ENCODE measurements at places on chromosomes 3 and 15.

DNA sequence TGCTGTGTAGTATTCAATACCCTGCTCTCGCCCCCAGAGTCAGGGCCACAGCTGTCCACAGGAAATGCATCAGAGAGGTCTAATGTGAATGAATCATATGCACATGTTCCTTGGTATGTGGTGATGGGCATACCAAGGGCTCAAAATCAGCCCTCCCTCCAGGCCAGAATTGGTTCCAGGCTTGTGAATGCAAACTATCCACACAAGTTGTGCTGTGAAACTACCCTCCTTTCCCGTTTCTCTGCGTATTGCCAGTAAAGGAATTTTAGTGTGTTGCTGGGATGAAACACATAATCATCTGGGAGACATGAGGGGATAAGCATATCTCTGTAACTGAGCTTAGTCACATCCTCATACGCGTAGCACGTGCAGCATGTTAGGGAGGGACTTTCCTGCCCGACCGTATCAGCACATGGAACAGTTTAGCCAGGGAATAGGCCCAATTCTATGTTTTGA, 9.2 kb upstream of the MME start:
- DNase-seq: peak; percentile 99

DNA sequence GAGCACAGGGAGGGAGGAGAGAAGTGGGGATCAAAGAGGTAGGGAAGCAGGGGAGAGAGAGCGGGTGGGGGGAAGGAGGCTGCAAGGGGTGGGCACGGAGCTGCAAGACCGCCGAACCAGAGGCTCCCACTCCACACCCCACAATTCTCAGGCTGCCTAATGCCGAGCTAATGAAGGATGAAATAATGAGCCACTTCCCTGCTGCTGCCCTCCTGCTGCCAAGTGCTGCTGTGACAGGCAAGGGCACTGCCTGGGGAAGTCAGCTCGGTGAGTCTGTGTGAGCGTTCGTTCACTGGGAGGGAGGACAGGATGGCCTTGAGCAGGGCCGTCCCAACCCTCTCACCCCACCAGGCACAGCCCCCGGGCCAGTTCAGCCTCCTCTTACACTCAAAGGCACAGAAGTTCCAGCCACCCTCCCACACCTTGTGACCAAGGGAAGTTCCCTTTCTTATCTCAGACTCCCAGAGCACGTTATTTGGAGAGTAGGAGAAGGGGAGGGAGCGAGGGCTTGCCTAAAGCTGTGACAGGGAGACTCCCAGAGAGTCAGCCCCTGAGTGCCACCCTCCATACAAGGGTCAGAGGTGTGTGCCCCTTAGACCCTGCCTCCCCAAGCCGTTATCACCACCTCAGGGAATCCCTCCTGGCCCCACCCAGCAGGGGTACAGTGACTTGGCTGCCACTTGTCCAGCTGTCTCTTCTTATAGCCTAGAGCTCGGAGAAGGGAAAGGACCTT, 12.4 kb downstream of the GLYCTK start:
- peak; percentile 29 for DNase-seq

DNA sequence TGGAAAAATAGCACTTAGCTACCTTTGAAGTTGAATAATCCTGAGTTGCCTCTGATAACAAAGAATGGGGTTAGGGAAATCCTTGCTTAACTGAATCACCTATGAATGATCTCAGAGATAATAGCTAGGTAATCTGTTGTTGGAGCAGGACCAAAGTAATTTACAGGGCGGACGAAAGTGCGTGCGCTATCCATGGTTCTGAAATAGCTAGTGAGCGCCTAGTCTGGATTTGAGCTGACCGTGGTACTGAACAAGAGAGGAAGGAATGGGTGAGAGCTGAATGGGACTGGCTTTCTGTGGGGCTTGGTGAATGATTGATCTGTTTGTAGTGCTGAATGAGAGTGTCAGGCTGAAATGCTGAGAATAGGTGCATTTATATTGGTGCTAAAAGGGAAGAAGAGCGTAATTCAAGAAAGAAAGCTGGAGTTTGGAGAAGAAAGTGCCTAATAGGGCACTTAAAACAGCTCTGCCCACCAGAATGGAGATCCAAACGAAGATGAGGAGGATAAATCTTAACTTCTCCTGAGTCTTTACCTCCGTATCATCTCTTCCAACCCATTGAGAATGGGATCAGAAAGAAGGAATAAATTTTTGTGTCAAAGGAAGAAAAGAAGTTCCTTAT, 10.1 kb downstream of the SCN10A start:
- peak; percentile 67 for DNase-seq

GRCh38 chr15:88985547-88986393, 72.6 kb upstream of the MFGE8 start:
- no peak for DNase-seq

- no peak for DNase-seq
Measured at GRCh38 chr15:98755781-98756180, 107.4 kb downstream of the IGF1R start.

DNA sequence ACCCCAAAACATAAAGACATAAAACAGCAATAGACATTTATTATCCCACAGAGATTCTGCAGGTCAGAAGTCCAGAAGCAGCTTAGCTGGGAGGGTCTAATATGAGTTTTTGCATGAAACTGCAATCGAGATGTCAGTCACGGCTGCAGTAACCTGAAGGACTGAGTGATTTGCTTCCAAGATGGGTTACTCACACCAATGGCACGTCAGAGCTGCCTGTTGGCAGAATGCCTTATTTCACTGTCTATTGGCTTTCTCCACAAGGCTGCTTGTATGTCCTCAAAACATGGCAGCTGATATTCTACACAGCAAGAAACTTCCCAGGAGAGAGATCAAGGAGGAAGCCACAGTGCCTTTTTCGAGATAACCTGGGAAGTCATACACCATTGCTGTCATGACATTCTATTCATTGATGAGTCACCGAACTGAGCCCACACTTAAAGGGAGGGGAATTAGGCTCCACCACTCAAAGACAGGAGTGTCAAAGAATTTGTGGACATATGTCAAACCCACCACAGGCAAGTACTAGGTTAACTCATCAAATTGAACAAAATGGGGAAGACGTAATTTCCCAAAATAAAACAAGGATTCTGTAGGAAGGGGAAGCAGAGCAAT, 122.2 kb downstream of the SYNPR start:
- DNase-seq: peak; percentile 42

DNA sequence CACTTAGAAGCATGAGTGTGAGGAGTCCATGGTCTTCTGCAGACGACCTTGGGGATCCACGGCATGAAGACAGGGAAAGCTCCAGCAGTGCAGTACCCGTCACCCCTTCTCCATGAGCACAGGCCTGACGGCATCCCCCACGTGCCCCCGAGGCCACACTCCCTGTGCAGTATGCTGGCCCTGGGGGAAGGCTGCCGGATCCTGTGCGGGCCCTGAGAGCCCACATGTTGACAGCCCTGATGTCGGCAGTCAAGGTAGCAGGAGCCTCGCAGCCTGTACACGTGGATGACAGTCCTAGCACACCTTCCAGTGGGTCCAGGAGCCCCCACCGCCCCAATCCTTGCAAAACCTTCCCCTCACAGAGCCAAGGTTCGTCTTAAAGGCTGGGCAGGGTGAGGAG, 195.3 kb downstream of the ATP10A start:
- DNase-seq: no peak

DNA sequence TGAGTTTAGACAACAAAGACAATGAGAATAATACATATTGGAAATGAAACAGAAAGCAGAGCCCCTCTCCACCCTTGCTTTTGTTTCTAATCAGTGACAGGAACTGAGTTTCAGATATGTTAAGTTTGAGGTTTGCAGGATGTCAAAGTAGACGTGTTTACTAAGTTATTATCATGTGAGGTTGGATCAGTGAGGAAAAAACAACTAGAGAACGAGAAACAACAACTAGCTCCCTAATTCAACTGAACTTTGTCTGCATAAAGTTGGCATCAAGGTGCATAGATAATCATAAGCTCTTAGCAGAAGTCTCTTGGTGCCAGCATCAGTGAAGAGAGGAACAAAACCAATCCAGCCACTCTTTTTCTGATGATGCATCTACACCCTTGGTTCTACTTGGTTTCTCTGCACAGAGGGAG, 491.1 kb upstream of the NR2F2 start:
- peak; percentile 28 for DNase-seq

GRCh38 chr15:69951256-69951897, 146.3 kb downstream of the TLE3 start:
- no peak for DNase-seq

GRCh38 chr15:86829245-86829644, 749.6 kb downstream of the AGBL1 start:
- no peak for DNase-seq

GRCh38 chr3:37898424-37898823, 36.7 kb downstream of the CTDSPL start:
- no peak for DNase-seq

- DNase-seq: peak; percentile 34
Measured at GRCh38 chr3:144394032-144394431, 422.4 kb downstream of the DIPK2A start.

DNA sequence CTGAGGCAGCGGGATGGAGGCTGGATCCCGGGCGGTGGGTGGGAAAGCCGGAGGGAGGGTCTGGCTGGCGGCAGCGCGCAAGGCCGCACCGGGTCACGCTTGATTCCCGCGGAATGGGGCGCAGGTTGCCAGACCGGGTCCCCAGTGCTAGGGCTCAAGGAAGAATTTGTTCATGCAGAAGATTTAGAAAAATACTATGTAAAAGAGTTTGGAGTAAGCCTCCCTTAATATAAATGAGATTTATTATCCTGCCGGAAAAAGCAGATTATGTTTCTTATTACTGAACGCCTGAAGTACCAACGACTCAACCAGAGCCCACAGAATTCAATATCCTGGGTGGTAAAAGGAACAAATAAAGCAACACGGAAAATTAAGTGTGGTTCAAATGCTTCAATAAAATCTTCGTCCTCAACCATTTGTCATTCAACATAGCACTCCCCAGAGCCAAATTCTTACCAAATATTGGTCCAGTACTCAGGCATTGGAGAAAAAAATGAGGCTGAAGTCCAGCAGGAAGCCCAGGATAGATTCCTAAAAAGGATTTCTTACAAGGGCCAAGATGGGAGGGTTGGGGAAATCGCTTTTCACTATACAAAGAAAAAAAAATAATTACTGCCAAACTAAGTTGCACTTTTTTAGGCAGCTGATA, 1.2 kb upstream of the ZBTB20 start:
- DNase-seq: peak; percentile 16

GRCh38 chr15:82138306-82138705, 92.5 kb upstream of the MEX3B start:
- DNase-seq: no peak

GRCh38 chr3:171237009-171237385, 210.5 kb upstream of the SLC2A2 start:
- no peak for DNase-seq

DNA sequence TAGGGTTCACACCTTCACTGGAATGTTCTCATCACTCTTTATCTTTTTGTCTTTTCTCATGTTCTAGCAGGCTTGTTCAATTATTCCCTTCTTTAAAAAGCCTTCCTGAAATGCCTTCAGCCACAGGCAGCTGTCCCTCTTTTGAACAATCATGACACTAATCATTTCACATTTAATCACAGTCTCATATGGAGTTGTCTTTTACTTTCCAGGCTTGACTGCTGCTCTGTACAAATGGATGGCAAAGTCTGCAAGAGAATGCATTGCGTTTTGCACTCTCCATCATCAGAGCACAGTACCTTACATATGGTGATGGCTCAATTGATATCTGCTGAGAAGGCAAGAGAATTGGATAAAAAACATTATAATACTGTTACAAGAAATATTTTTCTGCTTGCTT, 529.8 kb downstream of the DIPK2A start:
- no peak for DNase-seq

DNA sequence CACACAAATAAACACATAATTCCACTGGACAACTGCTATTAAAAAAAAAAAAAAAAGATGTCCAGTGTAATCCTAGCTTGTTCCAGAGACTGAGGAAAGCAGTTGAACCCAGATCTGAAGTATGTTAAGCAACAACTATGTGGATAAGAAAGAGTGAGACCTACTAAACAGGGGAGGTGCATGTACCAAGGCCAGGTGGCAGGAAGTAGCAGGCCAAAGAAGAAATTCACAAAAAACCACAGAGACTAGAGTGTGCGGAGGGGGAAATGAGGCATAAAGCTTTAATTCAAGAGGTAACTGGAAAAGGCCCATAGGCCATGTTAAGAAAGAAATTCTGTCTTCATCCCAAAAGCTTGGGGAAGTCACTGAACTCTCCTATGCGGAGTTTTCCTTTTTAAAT, 490.0 kb downstream of the NAALADL2 start:
- DNase-seq: no peak

GRCh38 chr3:66425032-66425431, 75.8 kb downstream of the LRIG1 start:
- DNase-seq: no peak

- no peak for DNase-seq
Measured at GRCh38 chr3:4738737-4739274, 240.4 kb upstream of the BHLHE40 start.

- DNase-seq: peak; percentile 17
Measured at GRCh38 chr3:171323938-171324536, 136.2 kb downstream of the TNIK start.

- DNase-seq: no peak
Measured at GRCh38 chr3:186760141-186760833, 23.1 kb upstream of the EIF4A2 start.

GRCh38 chr3:32303399-32303747, 64.9 kb downstream of the CMTM8 start:
- DNase-seq: peak; percentile 34

DNA sequence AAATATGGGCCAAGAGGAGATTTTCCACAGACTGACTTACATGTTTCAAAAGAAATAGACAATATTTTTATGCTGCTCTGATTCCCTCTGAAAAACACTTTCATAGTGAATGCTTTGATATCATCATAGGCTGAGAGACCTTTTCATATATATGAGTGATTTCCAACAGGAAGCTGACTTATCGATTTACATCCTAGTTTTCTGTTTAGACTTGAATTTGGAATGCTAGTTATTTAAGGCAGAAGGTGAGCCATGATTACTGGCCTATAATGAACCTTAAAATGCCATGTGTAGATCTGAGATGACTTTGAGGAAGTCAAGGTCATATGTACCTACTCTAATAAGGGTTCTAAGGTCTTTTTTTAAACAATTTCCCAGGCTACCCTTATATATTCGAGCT, 1126.1 kb downstream of the ROBO1 start:
- no peak for DNase-seq

DNA sequence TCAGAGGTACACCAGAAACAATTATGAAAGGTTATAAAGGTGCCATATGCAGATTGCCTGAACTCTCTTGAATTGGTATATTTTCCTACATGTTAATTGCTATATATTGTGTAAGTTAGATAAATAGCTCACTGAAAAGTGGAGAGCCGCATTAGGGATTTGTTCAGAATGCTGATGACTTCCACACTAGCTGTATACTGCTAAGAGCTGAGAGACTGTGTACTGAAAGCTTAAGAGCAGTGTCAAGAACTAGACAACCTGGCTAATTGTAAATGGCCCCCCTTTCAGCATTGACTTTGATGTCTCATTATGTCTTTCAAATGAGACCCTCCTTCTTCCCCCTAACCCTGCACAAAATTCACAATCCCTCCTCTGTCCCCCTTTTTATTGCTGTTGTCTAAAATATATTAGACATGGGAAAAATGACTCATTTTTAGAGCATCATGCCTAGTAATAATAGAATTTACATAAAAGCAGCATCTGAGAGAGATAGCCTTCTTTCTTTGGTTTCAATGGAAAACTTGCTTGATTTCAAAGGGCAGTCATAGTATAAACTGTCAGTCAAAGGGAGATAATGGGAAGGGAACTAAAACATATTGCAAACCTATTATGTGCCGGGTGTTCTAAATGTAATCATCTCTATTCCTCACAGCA, 34.7 kb upstream of the GREM1 start:
- DNase-seq: no peak

GRCh38 chr15:63922261-63922904, 88.6 kb upstream of the HERC1 start:
- no peak for DNase-seq
